ENCODE measurements at places on chromosomes 5 and 9.

GRCh38 chr5:64458948-64459347 lies 46.9 kb upstream of the RGS7BP start:
- DNase-seq: no peak

GRCh38 chr9:8221462-8221861 lies 421.9 kb upstream of the DMAC1 start:
- DNase-seq: no peak

DNA sequence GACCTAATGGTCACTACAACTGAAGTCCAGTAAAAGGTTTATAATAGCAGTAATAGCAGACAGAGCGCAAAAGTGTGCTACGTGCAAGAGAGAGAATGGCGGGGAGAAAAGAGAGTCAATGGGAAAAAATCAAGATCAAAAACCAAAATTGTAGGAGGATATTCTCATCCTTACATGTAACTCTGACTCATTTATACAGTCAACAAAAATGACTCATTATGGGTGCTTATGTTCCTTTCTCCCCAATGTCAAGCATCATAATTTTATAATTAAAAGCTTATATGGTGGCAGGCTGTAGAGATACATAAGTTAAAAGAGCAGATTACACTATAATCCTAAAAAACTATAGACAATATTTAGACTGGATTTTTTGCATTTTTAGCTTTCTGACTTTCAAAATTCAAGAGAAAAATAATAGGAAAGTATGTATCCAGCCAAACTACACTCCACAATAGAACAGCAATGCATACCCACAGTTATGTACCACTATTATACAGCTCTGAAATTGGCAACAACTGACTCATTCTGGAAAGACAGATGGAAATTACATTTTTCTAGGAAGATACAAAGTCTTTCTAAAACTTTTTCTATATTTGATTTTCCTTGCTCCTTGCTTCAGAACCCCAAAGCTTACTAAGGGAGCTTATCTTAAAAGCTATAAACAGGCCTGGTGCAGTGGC lies 78.4 kb downstream of the PLPP1 start:
- no peak for DNase-seq

DNA sequence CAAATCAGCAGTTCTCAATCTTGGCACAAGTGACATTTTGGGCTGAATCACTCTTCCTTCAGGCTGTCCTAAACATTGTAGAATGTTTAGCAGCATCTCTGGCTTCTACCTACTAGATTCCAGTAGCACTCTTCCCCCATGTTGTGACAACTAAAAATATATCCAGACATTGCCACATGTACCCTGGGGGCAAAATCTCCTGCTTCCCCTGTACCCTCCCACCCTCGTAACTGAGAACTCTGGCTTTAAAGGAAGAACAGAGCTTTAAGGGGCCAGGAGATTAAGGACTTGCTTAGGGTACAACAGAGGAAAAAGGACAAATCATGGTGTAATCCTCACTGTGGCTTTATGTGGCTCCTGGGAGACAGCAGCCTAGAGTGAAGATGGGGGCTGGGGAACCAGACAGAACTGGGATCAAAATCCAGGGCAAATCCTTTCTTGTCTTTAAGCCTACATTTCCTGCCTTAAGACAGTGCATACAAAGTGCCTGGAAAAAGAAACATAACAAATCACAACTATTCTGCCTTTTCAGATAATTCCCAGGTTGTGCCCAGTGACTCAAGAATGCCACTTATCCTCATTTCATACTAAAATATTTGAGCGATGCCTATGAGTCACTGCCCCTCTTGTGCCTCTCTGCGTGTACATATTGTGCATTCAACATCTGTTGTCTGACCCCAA lies 109.3 kb downstream of the DAPK1 start:
- DNase-seq: no peak

DNA sequence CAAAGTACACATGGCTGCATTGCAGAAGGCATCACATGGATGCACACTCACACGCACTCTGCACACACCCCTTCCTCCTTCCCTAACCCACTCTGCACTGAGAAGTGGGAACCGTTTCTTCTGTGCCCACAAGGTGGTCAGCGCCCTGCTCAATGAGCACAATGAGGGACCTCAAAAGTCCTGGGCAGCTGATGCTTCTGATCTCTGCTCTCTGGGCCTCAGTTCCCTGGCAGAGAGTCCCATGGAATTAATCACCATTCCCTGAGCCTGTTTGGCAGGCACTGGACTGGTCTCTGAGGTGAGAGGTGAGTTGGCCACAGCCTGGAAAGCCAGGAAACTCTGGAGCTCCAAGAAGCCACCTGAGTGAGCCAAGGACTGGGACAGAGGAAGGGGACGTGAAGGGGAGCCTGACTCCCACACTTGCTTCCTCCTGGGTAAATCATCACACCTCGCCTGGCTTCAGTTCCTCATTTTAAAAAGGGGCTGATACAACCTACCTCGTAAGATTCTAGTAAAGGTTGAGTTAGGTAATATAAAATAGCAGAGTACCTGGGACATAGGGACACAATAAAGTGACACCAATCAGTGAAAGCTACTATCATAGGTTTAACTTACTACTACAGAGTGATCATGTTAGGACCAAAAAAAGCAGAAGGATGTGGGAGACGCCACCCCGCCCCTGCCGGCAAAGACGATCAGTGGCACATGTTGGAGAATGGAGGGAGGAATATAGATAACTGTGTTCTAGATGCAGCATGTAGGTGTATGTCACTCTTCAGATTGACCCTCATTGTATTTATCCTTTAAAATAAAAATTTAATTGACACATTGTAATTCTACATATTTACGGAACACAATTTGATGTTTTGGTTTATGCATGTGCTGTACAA lies 21.1 kb upstream of the IGFBPL1 start:
- no peak for DNase-seq

GRCh38 chr9:86668488-86668887 lies 278.8 kb downstream of the GAS1 start:
- no peak for DNase-seq

DNA sequence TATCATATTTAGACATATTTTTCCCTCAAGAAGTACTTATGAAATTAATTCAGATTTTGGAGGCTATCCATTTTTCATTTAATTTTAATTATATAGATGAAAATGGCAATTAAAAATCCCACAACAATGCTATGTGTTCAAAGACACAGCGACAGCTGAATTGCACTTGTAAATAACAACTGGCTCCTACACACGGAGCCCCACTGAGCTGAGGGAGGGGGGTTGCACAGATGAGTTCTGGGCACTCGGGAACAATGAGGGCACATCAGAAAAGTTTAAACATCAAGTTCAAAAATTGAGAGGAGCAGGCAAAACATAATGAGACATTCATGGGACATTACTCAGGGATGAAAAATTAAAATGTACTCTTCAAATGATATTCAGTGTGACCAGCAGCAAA lies 104.9 kb downstream of the MARCHF3 start:
- DNase-seq: no peak

DNA sequence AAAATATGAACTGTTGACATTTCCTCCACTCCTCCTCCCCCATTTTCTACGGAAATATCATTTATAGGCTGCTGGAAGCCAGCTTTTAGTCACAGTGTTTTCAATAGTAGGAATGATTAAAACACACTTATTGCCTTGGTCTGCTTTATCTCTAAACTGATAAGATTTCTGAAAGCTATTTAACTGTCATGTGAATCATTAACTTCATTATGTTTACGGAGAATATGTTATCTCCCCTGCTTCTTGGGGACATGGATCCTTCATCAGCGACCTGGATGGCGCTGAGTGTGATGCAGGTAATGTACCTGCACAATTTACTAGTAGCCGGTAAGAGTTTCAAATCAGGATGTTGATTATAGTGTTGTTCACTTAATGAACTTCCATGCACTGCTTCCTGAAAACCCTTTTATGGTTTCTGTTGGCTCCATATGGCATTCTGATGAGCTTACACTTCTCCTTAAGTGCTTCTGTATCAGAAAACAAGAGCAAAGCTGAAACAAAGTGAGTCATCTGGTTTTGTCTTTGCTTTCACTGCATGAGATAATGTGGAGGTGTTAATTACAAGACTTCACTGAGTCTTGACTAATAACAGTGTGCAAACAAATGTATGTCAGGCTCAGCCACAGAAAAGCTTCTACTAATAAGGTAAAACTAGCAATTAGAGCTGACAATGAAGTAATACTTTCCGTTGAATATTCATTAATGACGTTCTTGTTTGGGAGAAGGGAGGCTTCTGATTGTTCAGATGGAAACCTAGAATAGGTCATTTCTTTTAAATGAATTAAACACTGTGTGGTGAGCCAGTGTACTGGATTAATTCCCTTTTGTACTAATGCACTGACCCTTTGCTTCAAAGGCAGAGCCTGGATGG lies 162.4 kb upstream of the ZNF608 start:
- no peak for DNase-seq

DNA sequence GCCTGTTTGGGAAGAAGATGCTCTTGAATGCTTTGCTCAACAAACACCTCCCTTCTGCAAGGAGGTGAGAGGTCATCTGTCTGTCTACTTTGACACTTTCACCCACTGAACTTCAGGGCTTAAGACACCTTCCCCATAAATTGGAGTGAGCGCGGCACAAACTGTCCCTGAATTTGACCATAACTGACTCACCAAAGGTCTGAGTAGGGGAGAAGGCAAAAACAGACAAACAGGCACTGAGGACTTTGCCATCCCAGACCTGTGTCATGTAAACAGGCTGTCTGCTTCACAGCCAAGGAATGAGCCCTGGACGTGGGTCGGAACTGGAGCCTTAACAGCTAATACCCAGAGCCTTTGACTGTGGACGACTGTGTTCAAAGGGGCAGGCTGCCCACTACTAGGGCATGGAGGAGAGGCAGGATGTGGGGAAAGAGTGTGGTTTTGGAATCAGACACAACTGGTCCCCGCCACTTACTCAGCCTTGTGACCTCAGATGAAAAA lies 320.9 kb upstream of the KLF4 start:
- no peak for DNase-seq

DNA sequence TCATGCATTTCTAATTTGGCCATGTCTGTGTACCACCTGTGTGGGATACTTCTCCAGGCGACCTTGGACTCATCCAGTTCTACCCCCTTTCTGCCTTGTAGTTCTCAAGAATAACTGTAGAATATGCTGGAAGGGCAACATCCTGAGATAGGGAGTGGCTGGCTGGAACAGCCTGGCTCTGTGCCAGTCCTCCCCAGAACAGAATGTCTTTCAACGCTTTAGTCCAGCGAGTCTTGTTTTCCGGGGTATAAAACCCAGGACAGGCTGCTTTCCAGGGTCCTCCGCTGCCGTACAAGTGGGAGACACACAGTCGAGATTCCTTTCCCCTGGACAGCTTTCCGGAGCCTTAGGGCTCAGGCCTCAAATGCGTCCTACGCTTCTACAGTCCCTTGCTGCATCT lies 45.4 kb upstream of the XPA start:
- DNase-seq: no peak

GRCh38 chr5:82815871-82816270 lies 261.3 kb downstream of the TMEM167A start:
- no peak for DNase-seq

- no peak for DNase-seq
Observed at GRCh38 chr9:122318284-122318683, 52.5 kb upstream of the PTGS1 start.
